LHCN-M2 (cell line): ENCODE measurements at places on chromosomes 16 and 17.

- no peak for DNase-seq
Measured at GRCh38 chr16:48511716-48512115, 98.3 kb downstream of the N4BP1 start.

DNA sequence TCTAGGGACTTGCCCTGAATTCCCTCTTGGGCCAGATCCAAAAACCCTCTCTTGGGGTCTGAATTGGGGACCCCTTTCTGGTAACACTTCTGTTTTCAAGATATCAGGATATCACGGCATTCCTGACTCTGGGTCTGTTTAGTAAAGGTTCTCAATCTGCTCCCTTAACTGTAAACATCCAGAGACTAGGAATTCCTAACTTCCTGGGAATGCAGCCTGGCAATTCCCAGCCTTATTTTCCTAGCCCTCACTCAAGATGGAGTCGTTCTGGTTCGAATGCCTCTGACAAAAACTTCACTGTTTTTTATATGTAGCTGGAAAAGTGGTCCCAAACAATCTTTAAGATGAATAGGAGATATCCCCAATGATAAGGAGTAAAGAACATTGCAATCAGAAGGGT, 141.6 kb upstream of the XYLT1 start:
- DNase-seq = no peak

DNA sequence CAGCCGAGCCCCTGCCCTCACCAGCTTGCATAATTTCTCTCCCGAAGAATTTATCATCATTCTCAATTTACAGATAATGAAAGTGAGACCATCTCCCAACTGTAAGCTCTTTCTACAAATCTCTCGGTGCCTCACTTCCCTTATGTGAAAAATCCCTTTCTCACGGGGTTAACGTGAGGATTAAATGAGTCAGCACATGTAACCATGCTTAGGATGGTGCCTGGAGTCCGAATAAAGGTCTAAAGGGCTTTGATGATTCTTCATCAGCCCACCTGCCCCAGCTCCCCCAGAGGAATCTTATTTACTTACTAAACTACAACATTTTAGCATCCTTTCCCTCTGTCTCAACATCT, 24.8 kb upstream of the PIK3R6 start:
- DNase-seq = no peak

DNA sequence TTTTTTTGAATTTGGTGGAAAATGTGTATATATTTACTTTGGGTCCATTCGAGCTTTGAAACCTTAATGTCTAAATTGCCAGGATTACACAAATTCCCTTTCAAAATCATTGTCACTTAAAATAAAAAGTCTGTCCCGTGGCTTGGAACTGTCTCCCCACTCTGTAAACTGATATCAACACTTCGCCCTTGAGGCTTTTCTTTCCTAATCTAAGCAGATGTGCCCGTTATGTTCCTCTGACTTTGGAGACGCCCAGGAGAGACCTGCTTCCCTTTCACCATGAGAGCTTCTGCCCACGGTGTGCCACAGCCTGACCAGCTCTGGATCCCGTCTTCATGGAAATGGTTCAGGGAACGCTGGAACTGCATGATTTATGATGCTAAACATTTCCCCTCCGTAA, 151.3 kb downstream of the C16orf95 start:
- no peak for DNase-seq

- peak; percentile 56 for DNase-seq
Measured at GRCh38 chr17:62897706-62898105, 68.3 kb upstream of the TANC2 start.

- no peak for DNase-seq
Measured at GRCh38 chr16:84093879-84094270, 22.9 kb downstream of the MBTPS1 start.
